ENCODE measurements at places on chromosomes 7 and 10.

GRCh38 chr7:12174931-12175330, 36.2 kb upstream of the TMEM106B start:
- DNase-seq: no peak

GRCh38 chr7:2003451-2003930, 229.3 kb downstream of the MAD1L1 start:
- no peak for DNase-seq

- no peak for DNase-seq
Observed at GRCh38 chr7:5634107-5634950, 147.1 kb downstream of the RNF216 start.

DNA sequence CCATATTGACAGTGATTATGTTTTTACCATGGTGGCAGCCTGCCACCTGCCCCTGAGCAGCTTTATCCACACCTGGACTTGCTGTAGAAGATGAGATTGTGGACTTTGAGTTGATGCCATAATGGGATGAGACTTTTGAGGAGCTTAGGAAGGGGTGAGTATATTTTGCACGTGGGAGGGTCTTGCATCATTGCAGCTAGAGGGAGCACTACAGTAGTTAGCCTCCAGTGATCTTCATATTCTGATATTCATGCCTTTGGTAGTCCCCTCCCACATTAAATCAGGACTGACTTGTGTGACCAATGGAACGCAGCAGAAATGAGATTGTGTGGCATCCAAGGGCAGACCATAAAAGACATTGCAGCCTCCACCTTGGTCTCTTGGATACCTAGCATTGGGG, 18.2 kb upstream of the COL13A1 start:
- no peak for DNase-seq

- DNase-seq: no peak
Observed at GRCh38 chr7:127978421-127978820, 52.8 kb downstream of the LRRC4 start.

GRCh38 chr7:127865466-127865865, 165.8 kb downstream of the LRRC4 start:
- DNase-seq: no peak

DNA sequence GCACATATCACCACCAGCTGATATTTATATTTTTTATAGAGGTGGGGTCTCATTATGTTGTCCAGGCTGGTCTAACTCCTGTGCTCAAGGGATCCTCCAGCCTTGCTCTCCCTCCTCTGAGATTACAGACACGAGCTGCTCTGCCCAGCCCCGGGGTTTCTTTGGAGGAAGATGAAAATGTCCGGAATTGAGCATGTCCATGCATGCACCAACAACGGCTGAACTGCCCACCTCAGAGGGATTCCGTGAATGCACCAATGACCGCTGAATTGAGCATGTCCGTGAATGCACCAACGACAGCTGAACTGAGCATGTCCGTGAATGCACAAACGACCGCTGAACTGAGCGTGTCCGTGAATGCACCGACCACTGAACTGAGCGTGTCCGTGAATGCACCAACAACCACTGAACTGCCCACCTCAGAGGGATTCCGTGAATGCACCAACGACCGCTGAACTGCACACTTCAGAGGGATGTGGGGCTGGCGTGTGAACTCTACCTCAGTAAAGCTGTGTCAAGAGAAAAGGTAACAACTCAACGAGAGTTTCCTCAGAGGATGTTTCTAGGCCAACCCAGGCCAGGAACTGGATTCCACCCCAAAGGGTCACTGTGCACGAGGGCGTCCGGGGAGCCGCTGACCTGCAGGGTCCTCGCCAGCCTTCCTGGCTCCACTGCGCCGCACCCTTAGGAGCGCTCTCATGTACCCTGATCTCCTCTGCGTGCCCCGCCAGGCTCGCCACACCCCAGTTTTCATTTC, 34.9 kb upstream of the INPP5A start:
- DNase-seq: no peak

DNA sequence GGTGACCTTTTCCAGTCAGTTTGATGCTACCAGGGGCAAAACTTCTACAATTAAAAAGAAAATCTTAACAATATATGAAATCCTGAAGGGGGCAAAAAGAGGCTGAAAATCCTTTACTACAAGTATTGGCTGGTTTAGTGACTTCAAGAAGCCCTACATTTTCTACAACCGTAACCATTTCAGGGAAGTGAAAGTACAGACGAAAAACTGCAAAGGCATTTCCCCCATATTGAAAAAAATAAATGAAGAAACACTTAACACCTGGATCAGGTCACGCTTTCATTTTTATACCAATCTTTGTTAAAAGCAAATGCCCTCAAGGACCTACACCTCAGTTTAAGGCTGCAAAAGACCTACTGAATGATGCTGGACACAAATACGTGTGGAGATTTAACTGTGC, 38.6 kb downstream of the IL6 start:
- DNase-seq: no peak

GRCh38 chr7:52920977-52921376, 114.5 kb upstream of the POM121L12 start:
- no peak for DNase-seq

DNA sequence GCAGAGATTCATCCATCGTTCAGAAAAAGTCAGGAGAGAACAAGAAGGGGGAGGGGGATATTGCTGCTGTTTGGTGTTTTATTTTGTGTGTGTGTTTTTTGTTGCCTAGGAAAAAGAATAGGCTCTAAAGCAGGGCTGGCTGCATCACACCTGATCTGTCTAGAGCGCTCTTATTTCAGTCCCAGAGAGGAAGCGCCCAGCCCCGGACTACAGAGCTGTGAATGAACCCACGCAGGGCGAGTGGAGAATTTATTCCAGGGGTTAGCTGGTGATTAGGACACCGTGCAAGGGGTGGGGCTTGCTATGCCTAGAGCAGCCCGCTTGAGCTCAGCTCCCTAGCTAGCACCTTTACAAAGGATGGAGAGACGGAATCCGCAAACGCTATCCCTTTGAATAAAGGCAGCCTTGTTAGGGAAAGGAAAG, 621 bp upstream of the FAM13C start:
- no peak for DNase-seq

Measured in effector memory CD8-positive, alpha-beta T cell (primary cell).